ENCODE measurements at places on chromosomes 12 and 14.

DNA sequence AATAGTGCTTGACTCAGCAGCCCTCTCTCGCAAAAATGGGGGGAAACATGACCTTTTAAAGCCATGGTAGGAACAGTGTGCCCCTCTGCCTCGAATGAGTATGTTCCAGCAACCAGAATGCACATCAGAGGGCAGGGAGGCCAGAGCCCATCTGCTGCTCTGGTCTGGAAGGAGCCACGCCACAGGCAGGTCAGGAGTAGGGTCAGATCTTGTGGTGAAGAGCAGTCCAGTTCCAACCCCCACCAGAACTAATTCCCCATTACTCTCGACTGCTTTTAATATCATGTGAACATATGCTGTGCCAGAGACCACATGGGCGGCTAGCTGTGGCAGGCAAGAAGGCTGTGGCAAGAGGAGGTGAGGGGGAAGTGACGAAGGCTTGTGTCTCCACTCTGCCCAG lies 34.6 kb upstream of the TMX1 start:
- DNase-seq: no peak

GRCh38 chr12:11534064-11534463 lies 115.4 kb upstream of the ETV6 start:
- no peak for DNase-seq

GRCh38 chr12:111426344-111427185 lies 20.8 kb downstream of the SH2B3 start:
- no peak for DNase-seq

DNA sequence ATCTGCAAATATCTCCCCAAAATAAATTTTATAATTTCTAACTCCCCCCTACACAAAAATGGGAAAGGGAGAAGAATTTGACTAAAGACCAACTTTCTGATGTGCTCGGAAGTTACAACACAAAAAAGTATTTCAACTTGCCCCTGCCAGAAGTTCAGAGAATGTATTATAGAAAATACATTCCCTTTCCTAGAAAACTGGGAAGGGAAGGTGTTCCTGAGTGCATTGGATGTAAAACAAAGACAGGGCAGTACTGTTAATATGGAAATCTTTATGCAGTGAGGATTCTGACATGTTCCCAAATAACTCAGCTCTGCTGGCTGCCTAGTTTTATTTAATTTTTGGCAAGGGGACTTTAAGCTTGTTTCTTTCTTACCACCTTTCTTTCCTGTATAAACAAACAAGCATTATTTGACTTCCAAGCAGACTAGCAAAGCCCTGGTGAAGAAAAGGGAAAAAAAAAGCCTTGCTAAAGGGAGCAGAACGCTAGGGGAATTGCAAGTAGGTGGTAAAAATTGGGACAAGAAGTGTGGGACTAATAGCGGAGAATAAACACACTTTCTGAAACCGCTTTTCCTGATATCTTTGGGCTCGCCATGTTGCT lies 124.1 kb downstream of the STXBP6 start:
- DNase-seq: no peak

DNA sequence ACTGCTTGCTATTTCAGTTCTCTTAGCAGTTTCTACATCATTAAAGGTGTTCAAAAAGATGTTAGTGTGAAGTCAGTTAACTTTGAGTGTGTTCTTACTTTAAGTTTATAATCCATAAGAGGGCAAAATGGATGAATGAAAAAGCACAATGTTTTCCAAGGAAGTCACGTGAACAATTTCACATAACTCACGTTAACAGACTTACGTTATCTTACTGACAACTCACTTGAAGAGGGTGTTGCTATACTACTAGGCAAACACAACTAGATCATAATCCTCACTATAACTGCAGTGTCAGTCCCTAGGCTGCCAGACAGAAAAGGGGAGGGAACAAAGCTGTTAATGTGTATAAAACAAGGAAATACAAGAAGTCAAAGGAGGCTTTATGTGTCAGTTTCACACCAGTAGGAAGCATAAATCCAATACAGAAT lies 6.4 kb downstream of the SLC2A13 start:
- no peak for DNase-seq

GRCh38 chr12:109523071-109523470 lies 45.6 kb downstream of the UBE3B start:
- no peak for DNase-seq

GRCh38 chr12:76084863-76085519 lies 506 bp upstream of the NAP1L1 start:
- no peak for DNase-seq

GRCh38 chr12:130431176-130431575 lies 93.5 kb downstream of the PIWIL1 start:
- DNase-seq: no peak

- DNase-seq: no peak
Measured at GRCh38 chr12:9870286-9870866, 1.2 kb upstream of the CLEC2B start.

DNA sequence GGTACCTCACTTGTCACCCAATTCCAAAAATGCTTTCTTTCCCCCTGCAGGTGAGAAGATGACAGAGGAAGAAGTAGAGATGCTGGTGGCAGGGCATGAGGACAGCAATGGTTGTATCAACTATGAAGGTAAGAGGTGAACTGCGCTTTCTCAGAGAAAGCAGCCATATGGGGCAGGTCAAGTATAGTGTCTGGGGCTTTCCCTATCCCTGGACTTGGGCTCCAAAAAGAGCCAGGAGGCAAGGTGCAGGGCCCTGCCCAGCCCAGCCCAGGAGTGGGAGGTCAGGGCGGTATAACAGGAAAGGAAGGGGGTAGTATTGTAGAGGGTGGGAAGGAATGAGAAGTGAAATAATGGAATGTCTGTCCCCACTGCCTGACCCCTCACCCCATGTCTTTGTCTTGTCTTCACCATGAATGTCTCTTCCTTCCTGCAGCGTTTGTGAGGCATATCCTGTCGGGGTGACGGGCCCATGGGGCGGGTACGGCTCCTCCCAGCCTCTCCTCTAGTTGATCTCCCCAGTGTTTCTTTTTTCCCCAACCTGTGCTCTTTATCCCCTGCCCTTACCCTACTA lies 2.1 kb downstream of the MYL6 start:
- DNase-seq: peak; percentile 43
